H7 (cell line): ENCODE measurements at places on chromosomes 11 and 22. TPM values are rescaled to one million over a fixed set of nuclear protein-coding genes. Genes with fewer than 3 reads are reported as not detected.

DNA sequence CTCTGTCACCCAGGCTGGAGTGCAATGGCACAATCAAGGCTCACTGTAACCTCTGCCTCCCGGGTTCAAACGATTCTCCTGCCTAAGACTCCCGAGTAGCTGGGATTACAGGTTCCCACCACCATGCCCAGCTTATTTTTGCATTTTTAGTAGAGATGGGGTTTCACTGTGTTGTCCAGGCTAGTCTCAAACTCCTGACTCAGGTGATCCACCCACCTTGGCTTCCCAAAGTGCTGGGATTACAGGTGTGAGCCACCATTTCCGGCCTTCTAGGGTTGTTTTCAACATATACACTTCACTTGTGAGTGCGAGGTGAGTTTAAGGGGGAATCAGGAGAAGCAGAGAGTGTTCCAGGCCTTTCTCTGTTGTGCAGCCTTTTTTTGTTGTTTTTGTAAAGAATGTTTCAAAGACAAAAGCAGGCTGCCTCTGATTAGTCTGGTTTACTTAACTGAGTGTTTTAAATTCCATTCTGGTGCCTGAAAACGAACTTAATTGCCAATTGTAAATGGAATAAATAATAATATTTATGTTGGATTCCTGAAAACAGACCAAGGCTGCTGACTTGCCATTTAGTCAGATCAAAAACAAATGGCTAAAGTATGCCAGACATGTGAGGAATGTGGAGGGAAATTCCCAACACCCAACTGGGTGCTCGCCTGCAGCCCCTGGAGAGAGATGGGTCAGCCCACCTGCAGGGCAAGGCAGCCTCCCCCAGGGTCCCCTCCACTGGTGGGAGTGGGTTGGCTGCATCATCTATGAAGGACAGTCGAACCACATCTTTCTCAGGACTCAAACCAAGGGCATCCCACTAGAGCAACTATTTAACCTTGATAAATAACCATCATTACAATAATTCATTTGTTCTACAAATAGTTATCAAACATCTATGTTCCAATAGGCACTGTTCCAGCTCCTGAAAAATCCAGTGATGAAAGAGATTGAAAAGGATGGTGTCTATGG, 4.6 kb upstream of the RANGAP1 start:
- DNase-seq = peak; percentile 68

GRCh38 chr11:79864882-79865281, 424.1 kb upstream of the TENM4 start:
- no peak for DNase-seq

GRCh38 chr22:50261615-50262459, at the start of gene MAPK12:
TSS of gene MAPK12 (minus strand) at chr22:50261683. CDS start at chr22:50261509, 174 bp downstream.
- DNase-seq = peak; percentile 98

DNA sequence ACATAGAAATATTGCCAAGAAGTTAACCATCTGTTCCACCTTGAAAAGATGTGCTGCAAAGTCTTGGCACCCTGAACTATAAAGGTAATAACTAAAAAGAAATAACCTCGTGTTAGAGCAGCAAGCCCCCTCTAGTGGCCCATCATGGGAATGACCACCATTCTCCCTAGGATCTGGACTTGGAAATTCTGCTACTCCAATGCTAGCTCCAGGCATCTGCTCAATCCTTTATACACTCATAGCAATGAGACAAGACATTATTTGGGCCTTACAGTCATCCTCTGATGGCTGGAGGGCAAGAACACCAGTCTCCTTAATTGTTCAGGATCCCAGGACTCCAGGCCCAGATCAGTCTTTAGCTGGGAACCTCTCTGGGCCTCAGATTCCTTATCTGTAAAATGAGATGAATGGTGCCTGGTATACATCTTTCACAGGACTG, 76.0 kb downstream of the CWC15 start:
- peak; percentile 44 for DNase-seq

- peak; percentile 26 for DNase-seq
Measured at GRCh38 chr22:23504516-23504915, 75.6 kb downstream of the IGLL1 start.

DNA sequence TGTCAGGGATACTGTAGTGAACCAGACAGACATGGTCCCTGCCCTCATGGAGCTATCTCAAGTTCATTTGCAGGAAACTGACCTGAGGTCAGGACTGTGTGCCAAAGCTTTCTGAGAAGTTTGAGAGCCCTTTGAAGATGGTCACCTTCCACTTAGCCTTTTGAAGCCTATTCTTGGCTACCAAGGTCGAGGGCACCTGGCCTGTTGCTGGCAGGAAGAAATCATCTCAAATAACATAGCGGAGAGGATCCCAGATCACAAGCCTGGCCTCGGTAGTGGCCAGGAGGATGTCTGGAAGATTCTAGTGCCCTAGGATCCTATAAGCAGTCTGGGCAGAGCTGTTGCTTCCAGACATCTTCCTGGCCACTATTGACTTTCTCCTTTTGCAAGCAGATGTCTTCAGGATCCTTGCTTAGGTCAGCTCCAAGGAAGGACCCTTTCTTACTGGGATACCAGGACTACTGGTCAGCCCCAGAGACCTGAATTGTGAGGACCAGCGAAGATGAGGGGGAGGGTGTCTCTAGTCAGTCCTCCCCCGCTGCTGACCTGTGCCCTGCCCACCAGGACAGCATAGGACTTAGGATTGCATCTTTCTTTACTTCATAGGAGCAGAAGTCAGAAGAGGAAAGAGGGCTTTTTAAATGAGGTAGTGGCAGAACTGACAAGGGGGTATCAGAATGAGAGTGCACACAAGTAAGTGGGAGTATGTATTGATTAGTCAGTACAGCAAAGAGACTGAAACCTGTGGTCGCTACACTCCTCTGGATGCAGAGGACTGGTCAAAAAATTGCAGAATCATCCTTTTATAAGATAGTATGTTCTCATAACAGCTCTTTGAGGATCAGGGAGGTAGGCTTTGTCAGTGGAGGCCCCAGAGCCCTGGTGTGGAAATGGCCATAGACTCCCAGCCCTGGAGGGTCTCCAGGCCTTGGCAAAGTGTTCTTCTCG, 94.8 kb downstream of the TEAD1 start:
- no peak for DNase-seq

Gene NXPE1
- total RNA-seq = not detected in 2 replicates

DNA sequence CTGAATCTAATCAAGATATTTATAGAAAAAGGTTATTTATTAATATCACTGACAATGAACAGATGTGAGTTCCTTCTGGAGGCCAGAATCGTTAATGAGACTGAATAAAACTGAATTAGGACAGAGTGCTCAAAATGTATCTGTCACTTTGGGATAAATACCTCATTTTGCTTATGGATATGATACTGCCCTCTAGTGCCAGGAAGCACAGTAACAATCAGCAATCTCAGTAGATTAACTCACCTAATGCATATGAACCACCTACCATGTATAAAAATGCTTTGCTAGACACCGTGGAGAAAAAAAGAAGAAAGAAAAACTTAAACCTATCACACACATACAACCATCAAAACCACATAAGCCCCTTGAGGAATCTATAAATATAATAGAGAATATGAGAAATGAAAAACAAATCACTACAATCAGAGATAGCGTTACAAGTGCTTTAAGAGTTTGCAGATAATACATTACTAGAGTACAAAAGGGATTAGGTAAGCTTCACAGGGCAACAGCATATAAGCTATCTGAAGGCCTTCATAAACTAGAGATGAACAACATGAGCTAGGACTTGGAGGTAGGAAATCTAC, 117.4 kb downstream of the SGSM3 start:
- DNase-seq = peak; percentile 54
